Gastroesophageal sphincter (tissue), 4 donors: ENCODE measurements at places on chromosomes 7 and 10.
A peak's percentile ranks its signal among the peaks of the same experiment; 100 is the strongest.

DNA sequence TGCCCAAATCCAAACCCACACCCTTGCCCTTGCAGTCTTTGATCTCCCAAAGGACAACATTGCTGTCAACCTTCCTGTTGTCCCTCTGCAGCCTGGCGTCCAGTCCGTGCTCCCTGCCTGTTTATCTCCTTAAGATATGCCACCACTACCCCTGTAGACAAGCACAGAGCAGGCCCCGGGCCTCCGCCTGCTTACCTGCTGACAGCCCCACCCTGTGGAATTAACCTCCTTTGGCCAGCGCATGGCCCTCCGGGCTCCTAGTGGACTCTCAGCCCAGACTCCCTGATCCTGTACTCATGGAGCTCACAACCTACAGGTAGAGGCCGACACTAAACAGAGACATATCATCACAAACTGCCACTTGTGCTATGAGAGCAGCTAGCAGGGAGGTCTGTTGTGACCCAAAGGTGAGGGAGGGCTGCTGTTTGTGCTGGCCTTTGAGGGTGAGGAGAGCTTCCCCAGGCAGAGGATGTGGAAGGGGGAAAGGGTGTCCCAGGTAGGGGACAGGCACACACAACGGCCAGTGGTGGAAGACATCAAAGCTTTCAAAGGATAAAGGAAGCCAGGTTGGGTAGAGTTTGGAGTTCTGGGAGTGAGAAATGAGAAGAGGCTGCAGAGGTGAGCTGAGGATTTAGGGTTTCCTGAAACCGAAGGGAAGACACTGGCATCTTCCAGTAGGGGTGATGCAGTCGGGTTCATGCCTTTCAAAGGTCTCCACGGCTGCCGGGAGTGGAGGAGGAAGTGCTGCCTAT lies 174.5 kb upstream of the ZMIZ1 start:
- no peak for ATAC-seq

DNA sequence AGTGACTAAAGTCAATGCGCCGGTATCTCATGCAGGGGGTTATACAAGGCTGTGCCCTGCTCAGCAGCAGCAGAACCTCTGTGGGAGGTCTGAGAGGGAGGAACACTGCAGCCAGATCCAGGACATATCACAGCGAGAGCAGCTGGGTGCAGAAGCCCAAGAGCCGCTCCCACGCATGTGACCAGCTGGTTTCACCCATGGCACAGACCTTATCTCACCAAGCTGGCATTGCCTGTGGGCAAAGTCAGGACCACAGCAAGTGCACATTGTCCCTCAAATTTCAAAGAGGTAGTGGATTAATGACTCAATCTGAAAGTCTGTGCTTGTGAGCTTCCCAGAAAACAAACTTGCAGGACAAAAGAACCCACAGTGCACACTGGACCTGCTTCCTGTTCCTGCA lies 31.6 kb upstream of the AKR1C1 start:
- ATAC-seq: no peak

DNA sequence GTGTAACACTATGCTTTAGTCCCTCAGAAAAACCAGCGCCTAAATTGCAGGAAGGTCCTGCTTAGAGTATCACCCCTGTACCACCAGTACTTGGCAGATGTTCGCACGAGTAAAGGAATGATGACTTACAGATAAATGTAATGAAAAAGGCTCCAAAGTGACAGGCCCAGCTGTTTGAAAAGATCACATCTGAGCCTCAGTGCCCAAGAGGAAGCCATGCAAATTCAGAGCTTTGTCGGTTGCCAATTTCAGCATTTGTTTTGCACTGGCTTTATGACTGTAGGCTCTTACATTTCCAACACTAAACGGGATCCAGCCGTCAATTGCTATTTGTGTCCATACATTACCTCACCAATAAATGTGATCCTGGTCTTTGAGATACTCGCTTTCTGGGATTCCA lies 60.6 kb upstream of the GAD2 start:
- ATAC-seq: no peak

- no peak for ATAC-seq
Measured at GRCh38 chr7:13327669-13328068, 640.2 kb downstream of the ARL4A start.

DNA sequence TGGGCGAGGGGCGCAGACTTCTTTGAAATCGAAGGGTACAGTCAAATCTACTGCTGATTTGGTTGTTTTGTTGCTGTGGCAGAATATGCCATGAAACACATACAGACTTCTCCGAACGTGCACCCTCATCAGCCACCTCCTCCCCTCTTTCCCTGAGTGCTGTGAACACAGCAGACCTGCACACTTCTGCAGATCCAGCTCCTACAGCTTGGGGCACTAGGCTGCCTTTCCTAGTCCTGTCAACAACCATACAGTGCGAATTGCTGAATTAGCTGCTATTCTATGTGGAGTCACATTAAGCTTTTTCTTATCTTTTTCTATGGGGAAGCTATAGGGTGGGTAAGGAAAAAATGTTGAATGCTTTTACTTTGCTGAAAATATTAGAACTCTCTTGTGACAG lies 57.5 kb downstream of the COL17A1 start:
- no peak for ATAC-seq

GRCh38 chr10:127048630-127049029 lies 143.4 kb downstream of the DOCK1 start:
- no peak for ATAC-seq

DNA sequence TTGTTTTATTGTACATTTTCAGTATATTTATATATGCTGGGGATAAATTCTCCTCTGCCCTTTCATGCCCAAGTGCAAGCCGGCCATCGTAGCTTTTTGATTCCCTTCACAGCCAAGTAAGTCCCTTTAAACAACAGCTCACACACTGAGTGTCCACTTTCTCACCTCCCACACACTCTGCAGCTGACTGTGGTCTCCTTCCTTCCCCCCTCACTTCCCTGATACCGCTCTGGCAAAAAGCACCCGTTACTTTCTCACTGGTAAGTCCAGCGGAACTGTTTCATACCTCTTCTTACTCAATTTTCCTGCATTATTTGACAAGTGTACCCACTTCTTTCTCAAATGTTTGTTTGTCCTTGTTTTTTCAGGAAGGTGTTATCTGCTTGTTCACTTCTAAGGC lies 35.2 kb downstream of the MGAM start:
- no peak for ATAC-seq

DNA sequence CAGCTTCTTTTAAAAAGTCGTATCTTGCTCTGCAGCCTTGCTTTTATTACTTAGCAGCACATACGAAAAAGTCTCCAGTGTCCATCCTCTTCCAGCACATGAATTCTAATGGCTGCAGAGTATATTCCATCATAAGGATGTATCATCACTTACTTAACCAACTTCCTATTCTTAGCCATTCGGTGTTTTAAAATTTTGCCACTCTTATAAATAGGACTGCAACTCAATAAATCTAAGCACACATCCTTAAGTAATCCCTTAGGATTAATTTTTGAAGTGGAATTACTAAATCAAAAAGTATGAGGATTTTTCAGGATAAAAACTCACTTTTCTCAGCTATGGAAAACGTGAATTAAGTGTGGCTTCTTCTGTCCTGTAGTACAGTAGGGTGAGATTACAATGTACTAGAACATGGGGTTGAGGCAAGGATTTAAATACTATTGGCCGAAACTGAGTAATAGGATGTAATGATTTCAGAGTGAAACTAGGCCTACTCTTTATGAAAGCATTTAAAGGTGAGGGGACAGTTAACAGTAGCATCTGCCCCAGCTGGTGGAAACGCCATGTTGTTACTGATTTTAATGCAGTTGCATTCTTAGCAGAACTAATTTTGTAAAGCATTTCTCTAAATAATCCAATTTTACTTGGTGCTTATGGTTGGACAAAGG lies 1035.5 kb downstream of the LRMDA start:
- no peak for ATAC-seq

- peak; percentile 60 for ATAC-seq
Measured at GRCh38 chr10:6579904-6580278, at the start of gene PRKCQ. Gene PRKCQ (minus strand): TSS chr10:6580276. CDS start chr10:6515135, 65,141 bp downstream.

GRCh38 chr10:71912431-71912830 lies 51.8 kb upstream of the CHST3 start:
- ATAC-seq: no peak

DNA sequence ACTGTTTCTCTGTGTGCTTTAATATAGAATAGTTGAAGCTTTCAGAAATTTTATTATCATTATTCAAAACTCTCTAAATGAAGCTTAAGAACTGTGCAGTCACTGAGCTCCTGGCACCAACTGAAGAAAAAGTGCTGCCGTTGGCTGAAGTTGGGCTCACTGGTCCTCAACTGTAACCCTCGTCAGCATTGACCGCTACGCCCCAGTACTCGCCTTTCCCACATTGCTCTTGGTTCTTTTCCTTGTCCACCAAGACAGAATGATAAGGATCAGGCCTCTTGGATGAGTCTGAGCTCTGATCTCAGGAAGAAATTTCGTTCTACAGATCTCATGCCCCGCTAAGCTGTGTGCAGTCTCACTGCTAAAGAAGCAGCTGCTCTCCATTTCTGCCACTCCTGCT lies 7.9 kb upstream of the TAF3 start:
- ATAC-seq: no peak

DNA sequence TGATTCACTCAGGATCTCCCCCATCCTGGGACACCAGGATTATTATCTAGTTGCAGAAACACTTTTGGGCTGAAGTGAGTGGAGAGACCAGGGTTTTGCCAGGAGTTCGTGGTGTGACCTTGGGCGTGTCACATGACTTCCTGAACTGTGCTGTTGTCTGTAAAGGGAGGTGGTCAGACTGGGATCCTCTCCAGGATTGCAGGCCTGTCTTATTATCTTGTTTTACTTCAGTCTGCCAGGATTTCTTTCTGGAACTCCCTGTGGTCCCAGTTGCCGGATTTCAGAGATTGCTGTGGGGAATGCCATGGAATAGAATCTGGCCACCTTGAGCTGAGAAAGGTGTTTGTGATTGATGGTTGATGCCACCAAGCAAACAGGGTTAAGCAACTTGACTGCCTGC lies 35.8 kb downstream of the CRCP start:
- ATAC-seq: peak; percentile 57

DNA sequence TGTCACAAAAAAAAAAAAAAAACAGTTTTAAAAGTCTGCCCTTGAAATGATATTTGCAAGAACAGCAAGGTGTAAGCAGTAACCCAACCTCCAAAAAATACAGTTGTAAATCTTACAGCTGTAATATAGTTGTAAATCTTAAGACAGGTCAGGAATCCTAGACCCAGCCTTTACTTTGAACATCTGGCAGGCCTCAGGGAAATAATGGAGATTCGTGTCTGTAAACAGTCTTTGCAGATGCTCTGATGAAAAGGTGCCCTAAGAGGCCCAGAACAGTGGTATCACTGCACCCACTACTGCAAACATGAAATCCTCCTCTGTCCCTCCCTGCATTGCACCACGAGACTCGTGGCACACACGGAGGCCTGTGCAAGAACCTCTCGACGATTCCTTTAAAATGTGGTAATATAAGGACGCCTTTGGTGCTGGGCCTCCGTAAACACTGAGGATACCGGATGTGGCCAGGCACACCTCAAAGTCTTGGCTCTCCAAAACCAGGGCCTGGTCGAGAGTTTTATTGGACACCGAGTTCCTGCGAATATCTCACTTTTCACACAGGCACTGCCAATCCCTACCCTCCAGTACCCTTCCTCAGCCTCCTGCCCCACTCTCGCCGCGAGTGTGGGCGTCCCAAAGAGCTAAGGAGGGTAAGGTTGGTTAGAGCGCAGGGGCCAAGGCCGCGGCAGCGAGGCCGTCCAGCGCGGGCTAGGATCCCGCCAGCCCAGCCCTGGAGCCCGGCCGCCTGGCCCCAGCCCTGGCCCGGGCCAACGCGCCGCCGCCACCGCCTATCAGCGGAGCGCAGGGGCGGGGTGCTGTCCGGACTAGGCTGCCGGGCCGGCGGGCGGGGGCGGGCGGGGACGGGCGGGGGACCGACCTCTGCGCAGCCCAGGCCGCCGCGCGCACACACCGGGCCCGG lies at the start of gene REEP3:
TSS of gene REEP3 (plus strand) at position 902 of the 916 bp plus-strand sequence. CDS start 145 bp downstream, outside the sequence.
- ATAC-seq: peak; percentile 89

DNA sequence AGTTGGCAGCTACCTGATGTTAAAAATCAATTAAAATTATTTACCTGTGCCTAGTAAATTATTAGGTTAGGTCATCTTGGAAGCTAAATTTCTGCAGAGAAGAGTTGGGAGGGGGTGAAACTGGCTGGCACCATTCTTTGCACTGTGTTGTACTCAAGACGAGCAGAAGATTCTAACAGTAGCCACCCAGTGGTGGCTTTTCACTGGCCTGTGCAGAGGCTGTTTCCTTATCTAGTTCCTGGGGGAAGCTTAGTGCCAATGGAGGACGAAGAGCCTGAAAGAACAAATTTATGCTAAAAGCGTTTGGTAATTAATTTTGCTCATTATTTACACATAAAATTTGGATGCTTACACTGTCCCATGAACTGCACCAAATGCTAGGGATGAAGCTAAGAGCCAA lies 595.3 kb downstream of the XPNPEP1 start:
- no peak for ATAC-seq

DNA sequence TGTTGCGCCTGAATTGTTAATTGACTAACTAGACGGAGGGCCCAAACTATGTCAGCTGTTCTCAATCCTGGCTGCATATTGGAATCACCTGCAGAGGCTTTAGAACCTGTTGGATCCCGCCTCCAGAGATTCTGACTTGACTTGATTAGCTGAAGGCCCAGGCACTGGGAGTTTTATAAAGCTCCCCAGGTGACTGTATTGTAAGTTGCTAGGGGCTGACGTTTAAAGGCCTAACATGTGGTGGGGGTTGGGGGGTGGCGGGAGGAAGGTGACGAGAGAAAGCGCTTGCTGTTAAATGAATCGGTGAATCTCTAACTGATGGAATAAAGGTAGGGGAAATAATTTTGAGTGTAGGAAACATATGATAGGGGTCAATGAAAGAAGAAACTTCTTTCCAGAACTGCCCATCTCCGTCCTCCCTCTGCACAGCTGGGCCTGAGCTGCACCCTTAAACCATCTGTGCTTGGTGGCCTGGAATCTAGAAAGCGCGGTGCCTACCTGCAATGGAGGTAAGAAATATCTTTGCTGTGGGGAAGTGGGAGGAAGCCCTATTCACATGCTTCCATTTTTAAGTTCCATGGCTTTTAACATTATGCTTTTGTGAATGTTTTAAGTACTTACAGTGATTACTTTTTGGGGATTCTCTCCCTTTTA lies 225.0 kb upstream of the FAM3C start:
- ATAC-seq: no peak

DNA sequence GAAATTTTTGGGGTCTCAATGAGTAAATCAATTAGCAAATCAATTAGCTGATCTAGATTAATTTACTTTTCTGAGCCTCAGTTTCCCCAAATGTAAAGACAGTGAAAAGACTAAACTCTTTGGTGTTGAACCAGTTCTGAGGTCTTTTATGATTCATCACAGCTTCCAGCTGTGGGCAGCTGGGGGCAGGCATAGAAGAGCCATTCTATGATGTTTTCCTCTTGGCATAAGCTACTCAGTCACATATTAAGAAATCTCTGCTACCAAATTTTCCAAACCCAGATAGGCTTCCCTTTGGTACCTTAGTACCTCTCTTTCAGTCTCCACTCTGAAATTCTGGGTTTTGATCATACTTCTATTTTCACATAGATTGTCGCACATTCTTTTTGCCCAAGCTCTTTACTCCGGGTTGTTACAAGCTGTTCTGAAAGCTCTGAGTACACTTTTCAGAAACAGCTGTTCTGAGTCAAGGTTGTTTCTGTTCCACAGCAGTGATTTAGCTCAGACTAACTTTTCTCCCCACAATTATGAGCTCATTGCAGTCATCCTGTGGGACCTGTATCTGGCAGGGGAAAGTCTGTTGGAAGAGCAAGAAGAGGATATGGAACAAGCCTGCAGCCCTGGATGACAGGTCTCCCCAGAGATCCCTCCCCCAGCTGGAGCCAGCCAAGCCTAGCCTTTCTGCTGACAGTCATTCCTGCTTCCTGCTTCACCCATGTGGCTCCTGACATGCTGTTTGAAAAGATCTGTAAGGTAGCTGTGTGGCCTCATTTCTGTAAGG lies 599.6 kb upstream of the GHITM start:
- ATAC-seq: peak; percentile 92

GRCh38 chr7:82805527-82805960 lies 357.1 kb downstream of the PCLO start:
- ATAC-seq: no peak
